NCI-H1436 treated with DMSO at 0.1 percent for 48 hours (cell line): ENCODE measurements at places on chromosomes 6 and 20.

GRCh38 chr6:107917451-107918375 is 40.3 kb downstream of the SEC63 start:
- no peak for DNase-seq

- DNase-seq, result no peak
Observed at GRCh38 chr6:136087986-136088385, 162.1 kb downstream of the MTFR2 start.

DNA sequence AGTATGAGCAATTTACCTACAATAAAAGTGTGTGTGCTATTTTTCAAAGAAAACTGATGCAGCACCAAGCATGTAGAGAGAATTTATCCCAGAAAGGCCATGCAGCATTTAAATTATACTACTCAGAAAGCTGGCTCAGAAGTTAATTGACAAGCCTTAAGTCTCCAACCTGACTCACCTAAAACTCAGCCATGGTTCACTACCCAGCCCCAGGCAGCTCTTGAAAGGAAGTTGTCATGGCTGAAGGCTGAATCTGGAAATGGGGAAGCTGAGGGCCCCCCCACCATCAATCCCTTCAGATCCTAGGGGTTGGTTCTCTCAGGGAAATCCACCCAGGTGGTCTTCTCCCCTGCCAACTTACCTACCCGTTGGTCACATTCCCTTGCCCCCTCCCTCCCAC is 19.7 kb downstream of the PPIL6 start:
- DNase-seq, result no peak

- DNase-seq, result no peak
Observed at GRCh38 chr6:34317172-34317477, 68.3 kb upstream of the SMIM29 start.

- no peak for DNase-seq
Observed at GRCh38 chr20:49448917-49449316, 33.6 kb downstream of the KCNB1 start.

- DNase-seq, result no peak
Observed at GRCh38 chr6:33251395-33252012, 20.2 kb downstream of the VPS52 start.

DNA sequence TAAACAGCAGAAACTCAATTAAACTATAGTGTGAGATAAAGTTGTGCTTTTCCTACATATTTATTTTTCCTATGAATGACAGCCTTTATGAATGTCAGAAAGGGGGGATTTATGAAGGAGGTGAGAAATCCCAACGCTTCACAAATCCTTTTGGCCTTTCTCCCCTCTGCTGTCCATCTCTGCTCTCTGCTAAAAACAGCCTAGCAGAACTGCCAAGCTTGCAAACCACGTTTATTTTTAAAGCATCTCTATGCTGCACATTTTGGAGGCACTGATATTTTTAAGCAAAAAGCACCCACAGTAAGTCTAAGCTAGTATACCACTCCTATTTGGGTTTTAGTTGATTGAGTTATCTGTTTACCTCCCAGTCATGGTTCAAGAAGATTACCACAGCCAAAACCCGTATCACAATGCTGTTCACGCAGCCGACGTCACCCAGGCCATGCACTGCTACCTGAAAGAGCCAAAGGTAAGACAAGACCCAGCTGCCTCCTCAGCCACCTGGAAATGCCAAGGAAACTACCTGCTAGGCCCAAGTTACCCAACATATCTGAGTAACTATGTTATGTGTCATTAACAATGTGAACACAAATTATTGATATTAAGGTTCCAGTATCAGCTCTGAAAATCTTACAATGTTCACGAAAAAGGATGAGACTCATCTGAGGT is 96.3 kb downstream of the MTFR2 start:
- no peak for DNase-seq

DNA sequence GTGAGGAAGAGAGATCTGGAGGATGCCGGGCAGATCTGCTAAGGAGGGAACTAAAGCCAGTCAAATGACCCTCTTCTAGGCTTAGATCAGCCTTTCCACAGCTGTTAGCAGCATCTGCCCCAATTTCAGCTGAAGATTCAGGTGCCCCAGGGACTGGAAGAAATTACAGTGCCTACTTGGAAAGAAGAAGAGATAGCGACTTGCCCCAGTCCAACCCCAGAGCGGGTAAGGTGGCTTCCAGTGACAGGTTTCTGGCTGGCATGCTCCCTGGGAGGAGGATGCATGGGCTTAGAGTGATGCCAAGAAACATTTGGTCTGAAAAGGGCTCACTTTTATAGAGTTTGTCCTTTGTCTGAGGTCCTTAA is 620 bp downstream of the TJAP1 start:
- no peak for DNase-seq

DNA sequence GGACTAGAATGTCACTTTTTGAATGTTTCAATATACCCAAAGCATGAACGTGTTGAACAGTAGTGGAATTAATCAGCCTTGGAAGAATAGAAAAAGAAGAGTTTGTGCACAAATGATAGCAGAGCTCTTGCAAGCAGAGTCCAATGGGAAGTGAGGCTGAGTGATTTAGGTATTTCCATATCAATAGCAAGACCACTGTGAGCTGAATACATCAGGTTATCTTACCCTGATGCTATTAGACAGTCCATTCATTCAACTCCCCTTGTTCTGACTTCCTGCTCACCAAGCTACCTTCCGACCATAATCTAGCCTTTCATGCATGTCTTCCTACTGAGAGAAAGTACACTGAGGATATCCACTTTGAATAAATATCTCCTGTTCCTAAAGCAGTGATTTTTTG is 349.2 kb upstream of the RNF217 start:
- no peak for DNase-seq

- no peak for DNase-seq
Observed at GRCh38 chr6:74368746-74369145, 672.7 kb downstream of the CD109 start.

DNA sequence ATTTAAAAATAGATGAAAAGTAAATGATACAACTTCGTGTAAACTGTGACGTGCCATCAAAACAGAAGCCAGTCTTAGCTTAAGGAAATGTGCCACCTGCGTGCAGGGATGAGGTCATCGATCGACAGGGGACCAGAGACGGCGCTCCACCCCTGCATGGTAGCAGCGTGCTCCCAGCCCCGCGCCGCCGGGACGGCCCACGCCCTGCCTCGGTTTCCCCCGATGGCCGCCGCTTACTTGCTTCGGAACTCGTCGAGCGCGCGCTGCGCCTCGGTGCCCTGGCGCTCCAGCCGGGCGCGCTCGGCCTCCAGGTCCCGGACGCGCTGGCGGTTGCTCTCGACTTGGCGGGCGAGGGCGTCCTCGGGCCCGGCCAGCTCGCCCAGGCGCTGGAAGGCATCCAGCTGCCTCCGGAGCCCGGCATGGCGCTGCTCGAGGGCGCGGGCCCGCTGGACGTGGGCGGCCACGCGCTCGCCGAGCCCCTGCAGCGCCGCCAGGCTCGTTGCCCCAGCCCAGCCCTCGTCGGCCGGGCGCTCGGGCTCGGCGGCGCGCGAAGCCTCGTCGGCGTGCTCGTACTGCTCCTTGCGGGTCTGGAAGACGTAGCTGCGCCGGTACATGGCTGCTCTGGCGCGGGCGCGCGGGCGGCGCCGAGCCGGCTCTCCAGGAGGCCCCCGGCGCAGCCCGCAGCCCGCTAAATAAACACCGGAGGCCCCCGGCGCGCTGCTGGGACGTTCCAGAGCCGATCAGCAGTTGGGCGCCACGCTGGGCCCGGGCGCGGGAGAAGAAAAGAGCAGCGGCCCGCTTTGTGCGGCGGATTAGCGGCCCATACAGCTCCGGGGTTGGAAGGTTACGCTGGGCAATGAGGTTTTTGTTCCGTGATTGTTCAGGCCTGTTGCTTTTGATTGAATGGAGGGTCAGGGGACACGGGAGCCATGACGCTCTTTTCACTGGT is at the start of gene BFSP1:
BFSP1 (minus strand) TSS at position 664 of the 949 bp plus-strand sequence; CDS start at position 614, 50 bp downstream.
- no peak for DNase-seq

GRCh38 chr6:4487538-4487937 is 288.7 kb upstream of the CDYL start:
- no peak for DNase-seq

DNA sequence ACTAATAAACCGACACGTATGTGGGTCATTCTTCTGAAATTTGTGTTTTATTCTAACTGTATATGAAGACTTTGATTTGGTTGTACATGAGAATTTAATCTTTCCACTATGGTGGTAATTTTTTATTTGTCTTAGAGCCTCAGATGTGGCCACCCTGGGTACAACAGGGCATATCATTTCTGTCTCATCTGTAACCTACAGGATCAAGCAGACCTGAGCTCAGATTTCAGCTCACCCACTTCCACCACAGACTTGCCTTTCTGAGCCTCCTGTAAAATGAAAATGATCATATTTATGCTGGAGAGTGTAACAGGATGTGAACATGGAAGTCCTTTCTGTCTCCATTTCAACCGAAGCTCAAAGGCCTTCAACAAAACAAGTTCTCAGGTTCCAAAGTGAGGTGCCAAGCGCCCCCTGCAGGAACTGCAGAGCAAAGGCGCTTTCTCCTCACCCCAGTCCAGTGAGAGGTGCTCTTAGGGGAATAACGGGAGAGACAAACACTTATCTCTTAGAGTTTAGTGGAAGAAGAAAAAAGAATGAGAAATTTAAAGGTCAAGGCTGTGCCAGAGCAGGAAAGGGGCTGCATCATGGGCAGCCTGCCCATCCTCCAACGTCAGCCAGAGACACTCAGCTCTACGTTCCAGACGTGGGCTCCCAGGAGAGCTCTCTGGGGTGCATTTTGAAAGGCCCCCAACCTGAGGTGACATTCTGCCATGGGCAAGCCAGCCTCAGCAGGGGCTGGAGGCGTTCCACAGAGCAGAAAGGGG is 23.0 kb upstream of the CD24 start:
- DNase-seq, result no peak

DNA sequence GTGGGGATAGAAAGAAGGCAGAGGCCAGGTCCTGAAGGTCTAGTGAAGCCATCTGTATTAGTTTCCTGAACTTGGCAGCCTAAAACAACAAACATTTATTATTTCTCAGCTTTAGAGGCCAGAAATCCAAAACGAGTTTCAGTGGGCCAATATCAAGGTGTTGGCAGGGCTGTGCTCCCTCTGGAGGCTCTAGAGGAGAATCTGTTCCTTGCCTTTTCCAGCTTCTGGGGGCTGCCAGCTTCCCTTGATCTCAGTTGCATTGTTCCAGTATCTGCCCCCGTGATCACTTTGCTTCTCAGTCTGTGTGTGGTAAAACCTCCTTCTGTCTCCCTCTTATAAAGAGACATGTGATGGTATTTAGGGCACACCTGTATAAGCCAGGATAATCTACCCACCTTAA is 82.4 kb downstream of the MAFB start:
- DNase-seq, result no peak

GRCh38 chr6:14543971-14544585 is 426.5 kb downstream of the CD83 start:
- DNase-seq, result no peak

DNA sequence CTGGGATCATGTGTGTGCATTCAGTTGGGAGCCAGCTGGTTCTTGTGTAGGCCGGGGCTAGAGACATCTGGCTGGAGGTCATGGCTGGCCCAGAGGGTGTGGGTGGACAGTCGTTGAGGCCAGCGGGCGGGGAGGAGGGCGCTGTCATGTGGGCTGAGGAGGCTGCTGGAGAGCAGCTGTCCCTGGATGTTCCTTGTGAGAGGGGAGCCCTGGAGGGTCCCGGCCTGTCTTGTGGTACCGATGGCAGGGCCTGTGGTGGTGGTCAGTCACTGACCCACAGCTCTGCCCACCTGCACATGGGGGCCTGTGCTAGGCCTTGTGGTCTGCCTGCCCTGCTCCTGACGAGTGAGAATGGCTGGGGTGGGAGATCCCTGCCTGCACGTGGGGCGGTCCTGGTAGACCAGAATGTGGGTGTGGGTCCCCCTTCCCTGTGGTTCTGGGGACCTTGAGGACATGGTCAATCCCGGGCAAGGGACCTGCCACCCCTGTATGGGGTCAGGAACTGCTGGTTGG is 1.9 kb upstream of the C20orf204 start:
- no peak for DNase-seq

GRCh38 chr6:154509421-154510143 is 903 bp downstream of the CNKSR3 start:
- DNase-seq, result no peak

GRCh38 chr6:156925718-156926607 is 148.8 kb downstream of the ARID1B start:
- no peak for DNase-seq

- DNase-seq, result no peak
Observed at GRCh38 chr6:22332711-22333110, 35.9 kb upstream of the PRL start.

DNA sequence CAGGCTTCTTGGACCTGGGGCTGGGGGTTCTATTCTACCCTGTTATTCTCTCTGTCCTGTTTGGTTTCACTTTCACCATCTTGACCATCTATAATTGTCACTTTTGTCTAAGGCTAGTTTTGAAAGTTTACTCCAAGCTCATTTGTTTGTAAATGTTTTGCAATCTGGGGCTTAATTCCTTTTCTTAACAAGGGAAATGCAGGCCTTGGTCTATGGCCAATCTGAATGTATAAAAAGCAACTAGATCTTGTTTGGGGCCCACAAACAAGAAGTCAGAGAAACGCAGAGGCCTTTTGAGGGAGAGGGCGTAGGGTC is 86.3 kb upstream of the PREP start:
- DNase-seq, result no peak

GRCh38 chr6:3244003-3244831 is 14.5 kb upstream of the PSMG4 start:
- no peak for DNase-seq

DNA sequence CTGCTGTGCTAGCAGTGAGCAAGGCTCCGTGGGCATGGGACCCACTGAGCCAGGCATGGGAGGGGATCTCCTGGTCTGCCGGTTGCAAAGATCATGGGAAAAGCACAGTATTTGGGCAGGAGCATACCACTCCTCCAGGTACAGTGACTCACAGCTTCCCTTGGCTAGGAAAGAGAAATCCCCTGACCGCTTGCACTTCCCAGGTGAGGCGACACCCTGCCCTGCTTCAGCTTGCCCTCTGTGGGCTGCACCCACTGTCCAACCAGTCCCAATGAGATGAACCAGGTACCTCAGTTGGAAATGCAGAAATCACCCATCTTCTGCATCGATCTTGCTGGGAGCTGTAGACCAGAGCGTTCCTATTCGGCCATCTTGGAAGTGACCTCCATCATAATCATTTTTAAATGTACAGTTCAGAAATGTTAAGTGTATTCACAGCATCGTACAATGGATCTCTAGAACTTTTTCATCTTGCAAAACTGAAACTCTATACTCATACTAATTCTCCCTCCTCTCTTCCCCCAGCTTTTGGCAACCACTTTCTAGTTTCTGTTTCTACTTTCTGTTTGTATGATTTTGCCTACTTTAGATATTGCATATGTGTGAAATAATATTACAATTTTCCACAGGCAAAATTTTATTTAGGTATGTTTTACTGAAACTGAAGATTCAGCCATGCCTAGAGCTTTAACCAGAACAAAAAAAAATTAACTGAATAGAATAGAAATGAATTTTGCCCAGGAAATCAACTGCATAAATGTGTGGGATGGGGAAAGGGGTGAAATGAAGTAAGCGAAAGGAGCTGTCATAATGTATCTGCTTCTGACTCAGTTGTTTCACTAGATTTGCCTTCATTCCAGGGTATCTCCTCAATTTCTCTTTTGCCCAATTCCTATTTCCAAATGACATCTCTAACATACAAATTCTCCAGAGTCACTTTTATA is 100.0 kb downstream of the RWDD2A start:
- no peak for DNase-seq

GRCh38 chr20:58760856-58761255 is 68.3 kb downstream of the NPEPL1 start:
- DNase-seq, result no peak
